ENCODE measurements at places on chromosomes 4 and X. TPM values are rescaled to one million over a fixed set of nuclear protein-coding genes. Genes with fewer than 3 reads are reported as not detected.

RIPPLY1 gene
- not detected for total RNA-seq

ANOS1 gene
- total RNA-seq, result 0.08 TPM

GPR82 gene
- not detected for total RNA-seq

MAGEB16 gene
- not detected for total RNA-seq

PABPC1L2B gene
- total RNA-seq, result not detected

UGT2B7 gene
- 1.6 TPM for total RNA-seq

C1QTNF7 gene
- not detected for total RNA-seq

PFKFB1 gene
- 0.19 TPM for total RNA-seq

TMPRSS11D gene
- 0.05 TPM for total RNA-seq

SOWAHD gene
- total RNA-seq, result not detected

REPS2 gene
- total RNA-seq, result 0.56 TPM

CNKSR2 gene
- 17.6 TPM for total RNA-seq

C4orf51 gene
- not detected for total RNA-seq

MMRN1 gene
- total RNA-seq, result not detected

LIAS gene
- 8.1 TPM for total RNA-seq

SOWAHB gene
- total RNA-seq, result not detected

TMPRSS11B gene
- total RNA-seq, result not detected

FRMPD4 gene
- 0.79 TPM for total RNA-seq

ADH4 gene
- total RNA-seq, result not detected

NOX1 gene
- total RNA-seq, result not detected

Data from A375 (cell line).